ENCODE measurements at places on chromosomes 12 and 14. TPM values are rescaled to one million over a fixed set of nuclear protein-coding genes. Genes with fewer than 3 reads are reported as not detected.
A peak's percentile ranks its signal among the peaks of the same experiment; 100 is the strongest.

DNA sequence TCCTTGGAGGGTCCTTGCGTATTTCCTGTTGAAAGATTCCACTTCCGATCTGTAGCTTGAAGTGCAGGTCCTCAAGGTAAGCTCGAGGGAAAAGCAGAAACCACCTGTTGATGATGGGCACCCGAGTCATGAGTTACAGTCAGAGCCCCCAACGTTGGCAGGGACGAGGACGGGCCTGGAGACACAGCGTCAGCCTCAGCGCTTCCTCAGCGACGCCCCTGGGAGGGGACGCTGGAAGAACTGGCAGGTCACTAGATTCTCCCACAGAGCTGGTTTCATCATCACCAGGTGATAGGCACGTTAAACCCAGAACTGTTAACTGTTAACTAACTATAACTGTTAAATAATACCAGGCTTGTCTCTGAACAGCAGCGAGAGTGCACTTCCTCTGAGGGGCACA, 101.8 kb downstream of the TNFAIP2 start:
- no peak for DNase-seq
- H3K27ac ChIP-seq = no peak overlapping the region
- H3K27me3 ChIP-seq = peaks cover 15% of the 10 kb centered on the region
- no peak overlapping the region for H3K4me3 ChIP-seq

GRCh38 chr12:75289753-75290152, 40.4 kb downstream of the CAPS2 start:
- H3K4me3 ChIP-seq = no peak overlapping the region
- no peaks in the 10 kb centered on the region for H3K4me1 ChIP-seq
- H3K27me3 ChIP-seq = peaks cover 3% of the 10 kb centered on the region
- DNase-seq = no peak

DNA sequence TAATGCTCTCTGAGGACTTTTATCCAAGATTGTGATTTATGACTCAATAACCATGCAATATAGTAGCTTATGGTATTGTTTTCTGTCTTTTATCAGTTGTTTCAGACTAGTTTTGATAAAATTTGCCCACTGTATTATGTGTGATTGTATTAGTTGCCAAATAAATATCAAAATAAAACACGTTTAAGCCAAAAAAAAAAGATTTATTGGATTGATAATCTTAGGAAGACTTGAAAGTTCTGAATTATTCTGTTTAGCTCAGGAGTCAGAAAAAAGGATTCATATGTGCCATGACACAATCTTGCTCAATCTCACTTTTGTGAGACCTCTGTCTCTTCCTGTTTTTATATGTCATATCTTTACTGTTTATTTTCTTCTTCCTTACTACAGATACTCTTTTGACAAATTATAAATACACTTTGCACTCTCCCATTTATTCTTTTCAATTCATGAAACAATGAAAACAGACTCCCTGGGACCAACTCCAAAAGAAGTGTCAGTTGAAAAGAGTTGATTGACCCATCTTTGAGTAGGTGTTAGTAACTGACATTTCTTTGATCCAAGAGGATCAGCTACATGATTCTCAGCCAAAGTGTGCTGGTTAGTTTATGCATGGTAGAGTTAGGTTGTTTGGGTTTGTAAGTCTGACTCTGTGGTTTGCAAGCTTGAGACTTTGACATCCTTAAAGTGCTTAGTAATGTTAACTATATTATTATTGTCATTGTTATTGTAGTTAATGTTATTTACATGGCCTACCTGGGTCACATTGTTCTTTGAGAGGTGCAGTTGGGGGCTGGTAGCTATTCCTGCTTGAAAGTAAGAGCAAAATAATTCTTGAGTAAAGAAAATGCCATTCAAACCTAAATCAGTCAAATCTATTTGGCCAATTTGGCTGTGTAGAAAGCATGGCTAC, 2.5 kb downstream of the OR6C76 start:
- no peaks in the 10 kb centered on the region for H3K36me3 ChIP-seq
- no peaks in the 10 kb centered on the region for H3K27me3 ChIP-seq
- DNase-seq = no peak
- no peak overlapping the region for H3K27ac ChIP-seq

DNA sequence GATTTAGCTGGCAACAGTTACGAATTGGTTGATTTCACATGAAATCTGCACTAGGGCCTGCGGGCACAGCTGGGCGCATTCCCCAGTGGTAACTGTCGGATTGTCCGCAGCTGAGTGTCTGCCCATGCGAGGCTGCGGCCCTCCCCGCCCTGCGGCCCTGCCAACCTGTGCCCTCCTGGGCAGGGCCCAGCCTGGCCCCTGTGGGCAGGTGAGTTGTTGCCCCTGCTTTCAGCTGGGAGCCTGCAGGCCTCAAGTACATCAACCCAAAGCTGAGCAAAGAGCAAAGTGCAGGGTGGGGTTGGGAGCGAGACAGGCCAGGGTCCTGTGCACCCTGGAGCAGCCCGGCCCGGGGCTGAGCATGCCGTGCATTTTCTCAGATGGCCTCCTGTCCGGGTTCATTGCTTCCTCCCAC, 89.1 kb downstream of the ADGRD1 start:
- no peaks in the 10 kb centered on the region for H3K4me1 ChIP-seq
- H3K27me3 ChIP-seq = no peaks in the 10 kb centered on the region
- DNase-seq = no peak
- no peaks in the 10 kb centered on the region for H3K36me3 ChIP-seq

- peaks cover 19% of the 10 kb centered on the region for H3K4me1 ChIP-seq
- no peak overlapping the region for H3K4me3 ChIP-seq
- H3K27me3 ChIP-seq = no peaks in the 10 kb centered on the region
- no peak for DNase-seq
- H3K36me3 ChIP-seq = no peaks in the 10 kb centered on the region
- H3K27ac ChIP-seq = no peak overlapping the region
Measured at GRCh38 chr12:123367511-123367910, 2.9 kb upstream of the SBNO1 start.

DNA sequence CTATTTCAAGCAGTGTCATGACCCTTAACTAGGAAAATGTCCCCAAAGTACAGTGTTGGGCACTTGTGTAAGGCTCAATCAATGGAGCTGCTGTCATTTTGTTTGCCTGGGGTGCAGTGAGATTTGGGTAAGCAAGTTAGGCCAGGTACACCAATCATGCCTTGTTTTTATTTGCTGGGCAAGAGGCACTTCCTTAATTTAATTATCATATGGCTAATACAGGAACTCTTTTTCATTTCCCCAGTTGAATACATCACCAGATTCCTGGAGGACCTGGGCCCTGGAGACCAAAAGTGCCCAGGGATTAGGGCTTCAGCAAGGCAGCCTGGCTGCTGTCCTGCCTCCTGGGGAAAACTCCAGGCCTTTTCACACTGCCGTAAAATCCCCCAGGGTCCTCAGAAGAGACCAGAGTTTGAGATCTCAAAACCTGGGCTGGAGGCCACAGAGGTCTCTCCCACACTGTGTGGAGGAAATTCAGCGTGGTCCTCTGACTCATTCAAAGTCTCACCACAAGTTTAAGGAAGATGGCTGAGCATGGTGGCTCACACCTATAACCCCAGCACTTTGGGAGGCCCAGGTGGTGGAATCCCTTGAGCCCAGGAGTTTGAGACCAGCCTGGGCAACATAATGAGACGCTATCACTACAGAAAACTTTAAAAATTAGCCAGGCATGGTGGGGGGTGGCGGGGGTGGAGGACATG, 28.4 kb upstream of the FOXN3 start:
- H3K27me3 ChIP-seq = no peaks in the 10 kb centered on the region
- DNase-seq = peak; percentile 11
- H3K36me3 ChIP-seq = peaks cover 21% of the 10 kb centered on the region
- H3K27ac ChIP-seq = peak overlapping the region; percentile 83

DNA sequence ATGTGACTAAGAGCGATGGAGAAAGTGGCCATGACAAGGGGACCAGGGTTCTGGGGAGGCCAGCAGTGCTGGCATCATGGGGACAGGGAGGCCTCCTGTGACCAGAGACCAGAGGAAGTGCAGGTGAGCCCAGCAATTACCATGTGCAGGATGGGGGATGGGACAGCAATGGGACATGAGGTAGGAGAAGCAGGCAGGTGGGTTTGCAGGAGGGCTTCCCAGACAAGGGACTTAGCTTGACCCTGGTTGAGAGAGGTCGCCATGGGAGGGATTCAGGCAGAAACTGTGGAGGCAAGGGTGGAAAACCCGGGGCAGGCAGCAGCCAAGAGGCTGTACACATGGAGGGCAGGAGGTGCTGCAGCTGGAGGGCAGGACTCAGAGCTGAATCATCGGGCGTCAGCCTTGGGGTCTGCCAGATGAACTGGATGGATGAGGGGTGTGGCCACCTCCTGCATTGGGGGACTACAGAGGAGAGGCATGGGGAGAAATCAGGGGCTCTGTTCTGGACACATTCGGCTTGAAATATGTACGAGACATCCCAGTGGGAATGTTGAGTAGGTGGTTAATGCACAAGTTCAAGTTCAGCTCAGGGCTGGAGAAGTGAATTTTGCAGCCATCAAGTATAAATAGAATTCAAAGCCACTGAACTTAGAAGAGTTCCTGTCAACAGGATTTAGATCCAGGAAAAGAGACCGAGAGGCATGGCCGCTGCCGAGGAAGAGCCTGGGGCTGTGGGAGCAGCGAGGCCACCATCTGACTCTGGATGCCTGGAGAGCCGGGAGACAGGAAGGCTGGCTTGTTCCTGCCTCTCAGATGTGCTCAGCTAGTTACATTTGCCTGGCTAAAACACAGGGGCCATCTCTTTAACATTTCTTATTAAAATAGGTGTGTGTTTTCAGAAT, 36.6 kb downstream of the SFSWAP start:
- no peak for DNase-seq
- H3K36me3 ChIP-seq = peaks cover 45% of the 10 kb centered on the region
- peak overlapping the region; percentile 45 for H3K27ac ChIP-seq
- H3K4me1 ChIP-seq = no peaks in the 10 kb centered on the region

GRCh38 chr12:108896336-108896735, 16.4 kb downstream of the DAO start:
- peaks cover 2% of the 10 kb centered on the region for H3K27me3 ChIP-seq
- no peak for DNase-seq
- H3K27ac ChIP-seq = no peak overlapping the region

GRCh38 chr14:100832311-100832960, 6.5 kb downstream of the MEG3 start:
- H3K27ac ChIP-seq = no peak overlapping the region
- H3K27me3 ChIP-seq = peaks cover 6% of the 10 kb centered on the region
- no peaks in the 10 kb centered on the region for H3K4me1 ChIP-seq
- no peak for DNase-seq
- no peak overlapping the region for H3K4me3 ChIP-seq
- H3K36me3 ChIP-seq = peaks cover under 1% of the 10 kb centered on the region

- no peaks in the 10 kb centered on the region for H3K4me1 ChIP-seq
- H3K4me3 ChIP-seq = no peak overlapping the region
- peaks cover 18% of the 10 kb centered on the region for H3K36me3 ChIP-seq
- DNase-seq = no peak
- no peak overlapping the region for H3K27ac ChIP-seq
Measured at GRCh38 chr14:64062381-64063115, 209.7 kb downstream of the SYNE2 start.

DNA sequence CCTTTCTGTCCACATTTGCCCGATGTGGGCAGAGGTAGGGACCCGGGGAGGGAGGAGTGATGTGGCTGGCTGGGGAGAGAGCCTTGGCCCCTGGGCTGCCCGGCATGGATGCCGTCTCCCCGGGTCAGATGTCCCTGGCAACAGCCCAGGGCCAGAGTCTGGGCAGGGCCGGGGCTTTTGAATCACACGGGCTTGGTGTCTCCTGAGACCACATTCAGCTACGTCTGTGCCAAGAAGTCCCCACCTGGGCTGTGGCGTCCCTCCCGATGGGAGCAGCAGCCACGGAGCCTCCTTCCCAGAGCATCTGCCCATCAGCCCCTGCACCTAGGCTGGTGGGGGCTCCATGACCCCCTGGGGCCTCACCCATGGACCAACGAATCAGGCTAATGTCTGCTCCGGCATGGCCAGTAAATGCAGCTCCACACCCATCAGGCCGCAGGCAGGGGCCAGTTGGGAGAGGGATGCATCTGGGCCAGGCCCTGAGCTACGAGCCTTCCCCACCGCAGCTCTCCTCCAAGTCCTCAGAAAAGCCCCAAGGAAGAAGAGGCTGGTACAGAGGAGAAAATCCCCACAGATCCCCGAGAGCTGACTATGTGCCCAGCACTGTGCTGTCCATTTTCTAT, 109.4 kb downstream of the RFLNA start:
- no peak overlapping the region for H3K27ac ChIP-seq
- no peak for DNase-seq
- peaks cover 5% of the 10 kb centered on the region for H3K36me3 ChIP-seq

GRCh38 chr12:84807249-84807648, 105.3 kb downstream of the SLC6A15 start:
- no peaks in the 10 kb centered on the region for H3K36me3 ChIP-seq
- no peaks in the 10 kb centered on the region for H3K4me1 ChIP-seq
- peaks cover 7% of the 10 kb centered on the region for H3K27me3 ChIP-seq
- no peak overlapping the region for H3K27ac ChIP-seq
- DNase-seq = no peak
- no peak overlapping the region for H3K4me3 ChIP-seq

BCDIN3D gene
- 4.0 TPM for total RNA-seq

DNA sequence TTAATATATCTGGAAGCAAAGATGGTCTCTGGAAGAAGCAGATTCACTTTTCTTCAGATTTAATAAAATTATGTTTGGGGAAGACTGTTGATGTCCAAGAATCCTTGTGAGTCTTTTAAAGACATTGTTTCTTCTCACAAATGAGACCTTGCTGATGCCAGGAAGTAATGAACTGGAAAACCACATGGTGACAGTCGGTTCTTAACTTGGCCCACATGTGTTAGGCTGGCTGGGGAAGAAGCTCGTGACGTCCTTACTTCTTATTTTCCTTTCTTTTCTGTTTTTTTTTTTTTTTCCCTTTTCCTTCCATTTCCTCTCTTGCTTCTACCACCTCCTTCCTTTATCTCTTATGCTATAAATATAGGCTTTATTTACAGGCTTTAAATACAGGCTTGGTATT, 950.2 kb downstream of the BCL11B start:
- no peak overlapping the region for H3K4me3 ChIP-seq
- peaks cover 4% of the 10 kb centered on the region for H3K4me1 ChIP-seq
- no peak for DNase-seq
- H3K36me3 ChIP-seq = peaks cover 2% of the 10 kb centered on the region

TSPAN19 gene
- not detected for total RNA-seq

PLEK2 gene
- total RNA-seq = 0.57 TPM

PZP gene
- total RNA-seq = not detected

DNA sequence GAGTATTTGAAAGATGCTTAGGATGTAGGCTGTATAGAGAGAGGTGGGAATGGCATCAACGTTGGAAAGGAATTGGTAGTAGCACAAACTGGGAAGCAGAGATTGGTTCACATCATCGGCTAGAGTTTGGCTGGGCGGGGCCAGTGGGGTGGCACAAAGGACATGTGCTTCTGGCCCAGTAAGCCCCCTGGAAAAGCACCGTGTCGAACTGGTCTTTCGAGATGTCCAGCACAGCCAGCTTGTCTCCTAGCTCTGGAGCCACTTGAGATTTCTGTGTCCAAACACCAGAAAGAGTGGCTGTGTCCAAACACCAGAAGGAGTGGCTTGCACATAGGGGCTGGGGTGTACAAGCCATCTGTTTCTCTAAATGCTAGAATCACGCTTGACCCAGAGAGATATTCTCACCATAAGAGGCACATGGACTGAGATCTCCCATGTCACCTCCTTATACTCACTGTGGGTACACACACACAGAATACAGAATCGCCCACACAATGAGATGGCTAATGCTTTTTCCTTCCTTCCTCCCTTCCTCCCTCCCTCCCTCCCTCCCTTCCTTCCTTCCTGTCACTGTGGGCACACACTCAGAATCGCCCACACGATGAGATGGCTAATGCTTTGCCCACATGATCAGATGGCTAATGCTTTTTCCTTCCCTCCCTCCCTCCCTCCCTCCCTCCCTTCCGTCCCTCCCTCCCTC, 41.8 kb upstream of the KCNK13 start:
- no peaks in the 10 kb centered on the region for H3K27me3 ChIP-seq
- no peaks in the 10 kb centered on the region for H3K4me1 ChIP-seq
- H3K27ac ChIP-seq = no peak overlapping the region

Data from activated T-helper 1 cell treated with anti-CD3 and anti-CD28 coated beads, Interleukin-12 subunit alpha, Interleukin-12 subunit beta, Interleukin-2, Interleukin-4 antibody, amounts not matched to agents 30 ng/mL and 10 ng/mL and 1 ng/mL, durations not matched to agents 14 hours and 24 hours and 36 hours (primary cell).